Neural crest cell (in vitro differentiated cells): ENCODE measurements at places on chromosomes 4 and X. TPM values are rescaled to one million over a fixed set of nuclear protein-coding genes. Genes with fewer than 3 reads are reported as not detected.

DNA sequence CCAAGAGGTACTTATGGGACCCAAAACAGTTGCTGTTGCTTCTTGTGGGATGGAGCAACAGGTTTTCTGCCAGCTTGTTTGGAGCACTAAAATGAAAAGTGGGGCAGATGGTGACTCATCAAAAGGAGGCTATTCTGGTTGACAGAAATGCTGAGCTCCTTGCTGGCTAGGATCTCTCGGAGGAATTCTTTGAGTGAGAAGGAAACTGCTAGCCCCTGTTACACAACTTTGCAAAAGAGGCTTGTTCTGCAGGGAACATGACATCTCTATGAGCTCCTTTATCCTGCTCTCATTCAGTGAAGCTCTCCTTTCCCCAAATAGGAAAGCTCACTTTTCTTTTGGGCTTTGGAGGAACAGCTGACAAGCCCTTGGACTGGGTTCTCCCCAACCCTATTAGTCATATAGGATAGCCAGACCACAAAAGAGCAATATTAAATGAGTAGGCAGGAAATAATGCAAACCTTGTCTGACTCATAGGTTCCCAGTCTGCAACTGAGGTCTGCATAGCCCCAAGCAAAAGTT is 108.3 kb downstream of the CDS1 start:
- no peak for DNase-seq

DNA sequence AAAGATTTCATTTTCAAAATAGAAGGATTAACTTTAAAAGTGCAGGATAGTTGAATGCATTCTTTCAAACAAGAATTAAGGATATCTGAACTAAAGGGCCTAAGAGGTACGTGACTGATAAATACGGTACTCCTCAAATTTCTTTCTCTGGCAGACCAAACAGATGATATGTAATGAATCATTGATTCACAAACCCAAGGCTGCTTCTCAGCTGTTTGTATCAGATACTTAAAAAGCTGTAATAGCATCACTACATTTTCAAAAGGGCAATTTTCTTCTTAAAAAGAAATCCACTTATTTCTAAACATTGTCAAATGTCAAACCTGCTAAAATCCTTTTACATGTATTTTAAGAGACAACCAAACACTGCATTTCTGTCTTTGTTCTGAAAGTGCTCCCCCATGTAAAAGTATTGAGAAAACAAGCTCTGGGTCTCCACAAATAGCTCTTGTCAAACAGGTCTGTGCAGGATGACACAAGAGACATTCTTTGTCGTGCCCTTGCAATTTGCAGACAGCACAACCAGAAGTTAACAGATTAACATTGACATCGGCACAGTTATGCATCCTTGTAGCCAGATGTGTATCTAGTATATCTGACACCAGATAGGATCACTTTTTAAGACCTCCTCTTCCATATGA is 82.0 kb downstream of the MANBA start:
- no peak for DNase-seq

- no peak for DNase-seq
Measured at GRCh38 chrX:47145395-47146120, 537 bp downstream of the RBM10 start.

OTC gene
- 0.14 TPM in 1 of 2 replicates, not detected in the other for total RNA-seq

- no peak for DNase-seq
Measured at GRCh38 chr4:174055344-174055743, 228.1 kb downstream of the FBXO8 start.

DNA sequence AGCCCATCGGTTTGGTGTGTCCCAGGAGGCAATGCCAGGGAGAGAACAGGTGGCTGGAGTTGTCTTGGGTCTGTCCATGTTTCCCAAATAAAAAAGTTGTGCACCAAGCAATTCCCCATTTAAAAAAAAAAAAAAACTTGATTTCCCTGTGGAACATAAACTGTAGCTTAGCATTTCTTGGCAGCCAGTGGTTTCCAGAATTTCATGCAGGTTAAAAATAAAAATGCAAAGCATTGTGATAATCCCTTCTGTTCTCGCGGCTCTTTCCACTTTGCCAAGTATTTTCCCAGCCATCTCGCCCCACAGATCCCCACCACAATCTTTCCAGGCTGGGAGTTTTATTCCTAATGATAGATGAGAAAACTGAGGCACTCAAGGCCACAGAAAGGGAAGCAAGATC is 51.4 kb upstream of the MSX1 start:
- DNase-seq: no peak

GRCh38 chrX:75297508-75297907 is 23.6 kb downstream of the UPRT start:
- no peak for DNase-seq

DNA sequence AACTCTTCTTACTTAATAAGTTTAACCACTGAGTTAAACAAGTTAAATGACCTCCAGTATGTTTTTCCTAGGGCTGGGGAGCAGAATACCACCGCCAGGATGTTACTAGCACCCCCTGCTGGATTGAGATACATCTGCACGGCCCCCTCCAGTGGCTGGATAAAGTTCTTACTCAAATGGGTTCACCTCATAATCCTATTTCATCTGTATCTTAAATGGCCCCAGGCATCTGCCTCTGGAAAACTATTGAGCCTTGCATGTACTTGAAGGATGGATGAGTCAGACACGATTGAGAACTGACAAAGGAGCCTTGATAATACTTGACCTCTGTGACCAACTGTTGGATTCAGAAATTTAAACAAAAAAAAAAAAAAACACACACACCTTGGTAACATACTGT is 61.5 kb upstream of the MMAA start:
- peak; percentile 45 for DNase-seq

DNA sequence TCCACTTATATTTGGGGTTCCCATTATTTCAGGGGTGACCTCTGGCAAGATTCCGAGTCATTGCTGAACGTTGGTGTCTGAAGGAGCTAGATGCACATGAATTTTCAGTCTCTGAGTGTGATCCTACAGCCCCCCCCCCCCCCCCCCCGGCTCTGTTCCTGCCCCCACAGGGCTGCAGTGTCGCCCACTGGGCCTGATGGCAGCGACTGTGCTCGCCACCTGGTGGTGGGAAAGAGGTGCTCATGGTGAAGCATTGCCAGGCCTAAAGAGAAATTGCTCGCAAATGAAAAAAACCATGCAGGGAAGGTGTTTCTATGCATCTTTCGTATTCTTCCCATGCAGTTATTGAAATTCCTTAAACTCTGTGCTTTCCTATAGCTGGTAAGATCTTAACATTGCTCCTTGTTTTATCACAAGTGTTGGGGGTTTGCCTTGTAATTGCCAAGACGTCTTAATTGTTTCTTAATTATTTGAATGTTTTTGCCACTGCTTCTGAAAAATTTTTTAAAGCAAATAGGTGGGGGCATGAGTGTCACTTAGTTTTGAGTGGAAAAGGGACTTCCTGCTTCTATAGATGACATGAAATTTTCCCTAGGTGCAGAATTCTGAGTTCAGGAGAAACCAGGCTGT is 63.2 kb downstream of the CLDN22 start:
- DNase-seq: peak; percentile 49

- peak; percentile 50 for DNase-seq
Measured at GRCh38 chrX:66728818-66729271, 90.0 kb upstream of the EDA2R start.

GRCh38 chr4:68591204-68591603 is 15.1 kb upstream of the UGT2B17 start:
- DNase-seq: no peak

GRCh38 chr4:143224255-143224654 is 39.5 kb downstream of the USP38 start:
- DNase-seq: no peak

- DNase-seq: no peak
Measured at GRCh38 chr4:108649863-108650211, 562 bp upstream of the OSTC start.

- no peak for DNase-seq
Measured at GRCh38 chr4:126137782-126138170, 823.0 kb downstream of the FAT4 start.

DNA sequence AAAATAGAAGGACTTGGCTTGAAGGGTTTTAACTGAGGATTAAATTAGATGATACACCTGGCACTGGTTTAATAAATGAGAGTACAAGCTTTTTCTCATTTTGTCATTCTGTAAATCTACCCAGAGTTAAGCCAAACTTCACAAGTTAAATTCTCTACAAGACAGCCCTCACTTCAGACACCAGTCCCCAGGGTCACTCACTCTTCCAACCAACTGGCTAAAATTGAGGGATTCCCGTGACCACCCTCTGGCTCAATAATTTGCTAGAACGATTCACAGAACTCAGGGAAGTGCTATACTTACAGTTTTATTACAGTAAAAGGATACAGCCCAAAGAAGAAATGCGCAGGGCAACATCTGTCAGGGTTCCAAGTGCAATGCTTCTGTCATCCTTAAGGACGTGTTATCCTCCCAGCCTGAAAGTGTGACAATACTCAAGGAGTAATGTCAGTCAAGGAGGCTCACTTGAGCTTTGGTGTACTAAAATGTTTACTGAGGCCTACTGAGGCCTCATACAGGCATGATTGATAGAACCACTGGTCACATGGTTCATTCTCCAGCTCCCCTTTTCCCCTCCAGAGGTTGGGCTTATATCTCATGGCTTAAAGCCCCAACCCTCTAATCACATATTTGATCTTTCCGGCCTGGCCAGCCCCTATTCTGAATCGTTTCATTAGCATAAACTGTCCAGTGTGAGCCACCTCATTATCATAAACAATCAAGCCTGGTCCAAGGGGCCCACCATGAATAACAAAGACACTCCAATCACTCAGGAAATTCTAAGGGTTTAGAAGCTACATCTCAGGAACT is 9.6 kb upstream of the TMSB4X start:
- DNase-seq: no peak

BEND4 gene
- 0.40 and 1.0 TPM in 2 replicates for total RNA-seq

IL2 gene
- total RNA-seq: not detected in 2 replicates

- DNase-seq: no peak
Measured at GRCh38 chr4:147025042-147025441, 79.4 kb upstream of the TTC29 start.

DNA sequence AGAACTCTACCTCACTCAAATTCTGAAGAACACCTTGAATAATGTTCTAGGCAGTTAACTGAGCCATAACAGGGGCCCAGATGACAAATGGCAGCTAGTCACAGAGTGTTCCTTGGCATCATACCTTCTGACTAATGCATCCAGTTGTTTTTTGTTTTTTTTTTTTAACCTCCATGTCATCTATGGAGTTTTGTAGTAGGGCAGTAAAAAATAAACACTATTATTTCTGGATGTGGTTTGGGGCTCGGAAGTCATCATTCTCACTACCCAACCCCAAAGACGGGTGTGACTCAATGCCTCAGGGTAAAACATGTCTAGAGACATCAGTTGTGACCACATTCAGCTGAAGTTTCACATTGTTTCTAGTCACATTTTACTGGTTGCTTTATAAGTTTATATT is 31.2 kb upstream of the MCF2 start:
- DNase-seq: no peak

- peak; percentile 22 for DNase-seq
Measured at GRCh38 chrX:38754102-38754790, 47.0 kb upstream of the MID1IP1 start.

GRCh38 chr4:172410363-172410762 is 597.2 kb downstream of the GALNTL6 start:
- no peak for DNase-seq

GRCh38 chrX:134688031-134688823 is 30.0 kb upstream of the PLAC1 start:
- DNase-seq: no peak

TIGD4 gene
- total RNA-seq: 3.8 and 3.9 TPM in 2 replicates

IL1RAPL2 gene
- 0.50 and 0.58 TPM in 2 replicates for total RNA-seq
